ENCODE measurements at places on chromosomes 7 and 10.
A peak's percentile ranks its signal among the peaks of the same experiment; 100 is the strongest.

GRCh38 chr7:14748461-14748860 lies 154.1 kb downstream of the DGKB start:
- no peak for DNase-seq

GRCh38 chr7:107162475-107162874 lies 6.3 kb upstream of the HBP1 start:
- no peak for DNase-seq

DNA sequence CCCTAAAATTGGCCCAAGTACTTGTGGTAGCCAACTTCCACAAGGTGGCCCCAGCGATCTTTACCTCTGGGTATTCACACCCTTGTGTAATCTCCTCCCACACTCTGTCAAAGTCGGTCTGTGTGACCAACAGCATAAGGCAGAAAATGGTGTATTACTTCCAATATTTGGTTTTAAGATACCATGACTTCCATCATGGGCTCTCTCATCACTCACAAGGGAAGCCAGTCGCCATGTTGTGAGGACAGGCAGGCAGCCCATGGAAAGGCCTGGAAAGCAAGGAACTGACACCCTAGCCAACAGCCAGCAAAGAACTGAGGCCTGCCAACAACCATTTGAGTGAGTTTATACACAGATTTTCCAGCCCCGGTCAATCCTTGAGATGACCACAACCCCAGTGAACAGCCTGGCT lies 91.0 kb upstream of the KMT2E start:
- DNase-seq, result peak; percentile 39

DNA sequence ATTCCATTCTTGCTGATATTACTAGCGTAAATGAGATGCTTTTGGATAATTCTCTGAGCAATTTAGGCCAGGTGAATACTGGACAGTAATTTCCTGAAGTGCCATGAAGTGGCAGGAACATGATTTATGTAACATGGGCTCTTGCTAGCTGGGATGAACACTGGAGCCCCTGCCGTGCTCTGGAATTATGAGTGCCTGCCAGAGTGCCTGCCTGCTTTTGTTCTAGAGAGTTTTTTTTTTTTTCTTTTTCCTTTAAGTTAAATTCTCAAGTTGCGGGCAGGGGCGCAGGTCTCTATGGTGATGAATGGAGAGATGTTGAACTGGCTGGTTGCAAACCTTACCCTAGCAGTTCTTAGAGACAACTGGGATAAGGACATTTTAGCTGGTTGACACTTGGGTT lies 165.9 kb downstream of the AUTS2 start:
- DNase-seq, result no peak

GRCh38 chr7:29099896-29100847 lies 46.2 kb downstream of the CPVL start:
- no peak for DNase-seq

- no peak for DNase-seq
Measured at GRCh38 chr7:97285348-97285747, 167.8 kb downstream of the SDHAF3 start.

- no peak for DNase-seq
Measured at GRCh38 chr7:159065852-159066480, 78.7 kb downstream of the VIPR2 start.

GRCh38 chr10:5996696-5997095 lies 19.4 kb upstream of the IL15RA start:
- no peak for DNase-seq

DNA sequence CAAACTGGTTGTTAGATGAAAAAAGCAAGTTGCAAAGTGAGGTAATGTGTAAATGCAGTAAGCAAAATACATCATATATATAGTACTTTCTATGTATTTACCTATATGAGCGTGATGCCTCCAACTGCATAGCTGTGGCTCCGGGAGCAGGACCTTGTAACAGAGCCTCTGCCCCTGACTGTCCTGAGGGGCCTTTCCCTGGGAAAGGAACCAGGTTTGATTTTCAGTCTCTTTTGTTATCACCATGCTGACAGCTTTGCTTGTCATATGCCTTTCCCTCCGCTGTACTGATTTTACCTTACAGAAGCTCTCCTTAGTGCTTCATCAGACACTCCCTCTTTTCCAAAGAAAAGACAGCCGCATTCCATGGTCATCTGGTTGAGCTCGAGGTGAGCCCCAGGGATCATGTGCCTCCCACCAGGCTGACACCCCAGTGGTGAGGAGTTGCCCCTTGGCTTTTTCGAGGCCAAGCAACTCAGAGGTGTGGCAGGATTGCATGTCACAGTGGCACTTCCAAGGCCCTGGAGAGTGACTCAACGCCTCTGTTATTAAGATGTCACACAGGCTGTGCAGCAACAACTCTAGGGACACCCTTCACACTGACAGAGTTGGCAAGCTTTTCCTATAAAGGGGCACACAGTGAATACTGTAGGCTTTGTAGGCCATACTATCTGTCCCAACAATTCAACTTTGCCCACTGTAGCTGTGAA lies 78.9 kb downstream of the ALOX5 start:
- DNase-seq, result no peak

DNA sequence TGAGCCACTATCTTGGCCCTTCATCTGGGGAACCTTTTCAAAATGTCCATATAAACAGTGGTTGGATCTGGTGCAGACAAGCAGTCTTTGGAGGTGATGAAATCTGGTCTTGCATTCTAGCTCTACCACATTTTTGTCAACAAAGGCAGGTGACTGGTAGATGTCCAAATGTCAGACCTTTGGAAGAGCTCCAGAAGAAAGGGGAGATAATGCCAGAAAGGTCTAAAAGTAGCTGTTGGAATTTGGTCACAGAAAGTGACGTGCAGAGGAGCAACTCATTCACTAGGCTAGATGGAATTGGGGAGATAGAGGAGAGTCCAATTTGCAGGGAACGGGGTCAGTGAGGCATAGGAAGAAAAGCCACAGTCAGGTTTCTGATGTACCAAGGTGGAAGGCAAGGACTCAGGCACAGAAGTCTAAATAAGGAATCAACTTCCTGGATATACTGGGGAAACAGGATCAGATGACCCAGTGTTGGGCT lies 36.4 kb upstream of the WAC start:
- DNase-seq, result no peak

DNA sequence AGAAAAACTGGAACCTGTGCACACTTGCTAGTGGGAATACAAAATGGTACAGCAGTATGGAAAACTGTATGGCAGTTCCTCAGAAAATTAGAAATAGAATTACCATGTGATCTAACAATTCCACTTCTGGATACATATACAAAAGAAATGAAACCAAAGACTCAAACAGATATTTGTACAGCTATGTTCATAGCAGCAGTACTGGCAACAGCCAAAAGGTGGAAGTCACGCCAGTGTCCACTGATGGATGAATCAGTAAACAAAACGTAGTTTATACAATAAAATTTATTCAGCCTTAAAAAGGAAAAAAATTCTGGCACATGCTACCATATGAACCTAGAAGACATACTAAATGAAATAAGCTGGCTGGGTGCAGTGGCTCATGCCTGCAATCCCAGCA lies 23.0 kb downstream of the IDE start:
- no peak for DNase-seq

DNA sequence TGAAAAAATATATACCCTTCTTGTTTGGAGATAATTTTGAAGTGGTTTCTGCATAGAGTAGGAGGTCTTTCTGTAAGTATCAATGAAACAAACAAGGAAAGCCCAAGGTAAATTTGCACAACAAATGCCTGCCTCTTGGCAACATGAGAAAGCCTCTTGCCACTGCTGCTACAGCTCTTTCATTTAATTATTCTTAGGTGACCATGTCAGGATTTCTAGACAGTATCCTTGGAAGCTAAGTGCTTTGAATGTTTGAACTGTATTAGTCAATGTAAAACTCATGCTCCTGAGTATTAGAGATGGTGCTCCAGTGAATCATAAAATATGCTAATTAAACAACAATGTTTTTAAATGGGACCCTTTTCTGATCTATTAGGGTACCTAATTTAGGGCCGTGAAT lies 81.2 kb upstream of the ITGB1 start:
- no peak for DNase-seq

DNA sequence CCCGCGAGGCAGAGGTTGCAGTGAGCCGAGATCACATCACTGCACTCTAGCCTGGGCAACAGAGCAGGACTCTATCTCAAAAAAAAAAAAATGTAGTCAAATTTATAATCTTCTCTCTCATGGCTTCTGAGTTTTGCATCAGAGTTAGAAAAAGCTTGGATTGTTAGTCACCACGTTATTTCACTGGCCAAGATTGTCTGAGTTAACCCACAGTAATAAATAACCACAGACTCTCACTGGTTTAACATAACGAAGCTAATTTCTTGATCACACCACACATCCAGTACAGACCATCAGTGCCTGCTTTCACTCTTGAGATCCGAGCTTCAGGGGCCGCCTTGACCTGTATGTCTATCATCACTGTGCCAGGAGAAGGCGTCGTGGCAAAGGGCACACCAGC lies 116.8 kb upstream of the JCAD start:
- DNase-seq, result no peak

GRCh38 chr7:67743501-67743900 lies 746.9 kb downstream of the TYW1 start:
- no peak for DNase-seq

DNA sequence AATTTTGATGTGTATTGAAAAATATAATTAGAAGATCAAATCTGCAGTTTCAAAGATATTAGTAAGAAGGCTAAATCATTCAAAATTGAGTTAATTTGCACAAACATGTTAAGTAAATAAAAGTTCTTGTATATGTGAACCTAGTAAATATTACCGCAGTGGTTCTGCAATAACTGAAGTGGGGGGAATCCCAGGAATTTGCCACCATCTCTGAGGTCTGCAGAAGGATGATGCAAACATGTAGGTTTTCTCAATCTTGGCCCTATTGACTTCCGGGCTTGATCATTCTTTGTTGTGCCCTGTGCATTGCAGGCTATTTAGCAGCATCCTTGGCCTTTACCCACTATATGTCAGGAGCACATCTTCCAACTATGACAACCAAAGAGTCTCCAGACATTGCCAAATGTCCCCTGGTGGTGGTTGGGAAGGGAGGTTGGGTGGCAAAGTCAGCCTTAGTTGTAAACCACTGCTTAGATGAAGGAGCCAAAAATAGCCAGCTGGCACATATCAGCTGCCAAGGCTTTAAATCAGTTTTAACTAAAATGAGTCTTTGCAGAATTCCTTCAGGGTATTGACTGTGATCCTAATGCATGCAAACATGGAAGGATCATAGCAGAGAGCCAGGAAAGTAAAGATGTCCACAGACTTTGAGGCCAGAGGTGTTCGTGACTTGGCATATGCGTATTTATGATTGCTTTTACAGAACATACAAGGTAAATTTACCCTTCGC lies 146.3 kb downstream of the TRIL start:
- no peak for DNase-seq

GRCh38 chr7:946256-946996 lies 8.1 kb downstream of the ADAP1 start:
- DNase-seq, result no peak

- peak; percentile 81 for DNase-seq
Measured at GRCh38 chr7:7438851-7439250, 96.8 kb downstream of the COL28A1 start.

GRCh38 chr7:104113788-104114187 lies 94.0 kb downstream of the ORC5 start:
- no peak for DNase-seq

DNA sequence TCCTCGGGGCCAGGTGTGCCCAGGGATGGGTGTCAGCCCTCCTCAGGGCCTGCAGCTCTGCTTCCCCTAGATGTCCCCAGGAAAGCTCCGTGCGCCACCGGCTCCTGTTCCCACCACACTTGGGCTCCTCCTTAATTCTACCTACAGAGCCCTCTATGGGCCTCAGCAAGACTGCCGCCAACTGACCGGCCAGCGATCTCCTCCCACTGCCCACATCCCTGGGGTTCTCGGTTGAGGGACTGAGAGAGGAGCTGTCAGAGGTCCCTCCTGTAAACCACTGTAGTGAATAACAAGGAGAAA lies 5.3 kb upstream of the LDB3 start:
- DNase-seq, result no peak

DNA sequence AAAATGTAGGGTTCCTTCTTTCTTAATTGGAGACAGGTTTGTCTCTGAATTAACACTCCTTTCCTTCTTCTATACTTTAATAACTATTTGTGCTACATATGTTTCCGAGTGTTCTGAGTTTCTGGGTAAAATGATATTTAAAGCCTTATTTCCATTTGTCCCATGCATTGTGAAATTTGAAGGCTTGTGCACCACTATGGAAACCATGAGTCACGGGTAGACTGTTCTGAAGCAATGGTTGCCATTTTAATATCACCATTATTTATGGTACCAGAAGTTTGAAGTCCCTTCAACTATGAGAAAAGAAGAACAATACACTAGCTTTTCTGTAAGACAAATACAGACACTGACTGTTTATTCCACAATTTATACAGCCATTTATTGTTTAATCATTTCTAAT lies 44.7 kb upstream of the ZEB1 start:
- DNase-seq, result no peak

- DNase-seq, result no peak
Measured at GRCh38 chr10:79943871-79944270, 5.0 kb downstream of the SFTPD start.

DNA sequence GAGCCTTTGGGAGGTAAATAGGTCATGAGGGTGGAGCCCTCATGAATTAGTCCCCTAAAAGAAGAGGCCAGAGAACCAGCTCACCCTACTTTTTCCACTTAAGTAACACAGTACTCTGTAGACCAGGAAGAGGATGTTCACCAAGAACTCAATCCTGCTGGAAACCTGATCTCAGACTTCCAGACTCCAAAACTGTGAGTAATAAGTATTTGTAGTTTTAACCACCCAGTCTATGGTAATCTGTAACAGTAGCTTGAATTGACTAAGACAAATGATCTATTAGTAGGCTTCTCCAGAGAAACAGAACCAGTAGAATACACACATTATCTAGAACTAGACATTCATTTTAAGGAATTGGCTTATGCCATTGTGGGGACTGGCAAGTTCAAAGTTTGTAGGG lies 51.5 kb downstream of the ANKMY2 start:
- no peak for DNase-seq

DNA sequence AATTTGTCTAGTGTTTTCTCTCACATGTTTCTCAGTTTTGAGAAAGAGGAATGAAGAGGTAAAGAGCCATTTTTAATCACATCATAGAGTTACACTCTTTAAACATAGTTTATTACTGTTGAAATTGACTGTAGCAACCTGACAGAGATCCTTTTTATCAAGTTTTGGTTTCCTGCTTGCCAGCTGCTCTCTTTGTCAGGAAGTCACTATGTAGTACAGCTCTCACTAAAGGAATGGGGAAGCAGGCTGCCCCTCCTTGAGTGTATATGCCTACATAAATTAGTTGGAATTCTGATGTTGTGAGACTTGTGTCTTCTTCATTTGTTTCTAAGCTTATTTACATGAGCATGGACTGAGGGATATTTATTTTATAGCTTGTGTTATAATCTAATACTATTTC lies 1274.0 kb upstream of the CELF2 start:
- DNase-seq, result no peak

GRCh38 chr10:51260376-51260775 lies 186.1 kb downstream of the PRKG1 start:
- no peak for DNase-seq

DNA sequence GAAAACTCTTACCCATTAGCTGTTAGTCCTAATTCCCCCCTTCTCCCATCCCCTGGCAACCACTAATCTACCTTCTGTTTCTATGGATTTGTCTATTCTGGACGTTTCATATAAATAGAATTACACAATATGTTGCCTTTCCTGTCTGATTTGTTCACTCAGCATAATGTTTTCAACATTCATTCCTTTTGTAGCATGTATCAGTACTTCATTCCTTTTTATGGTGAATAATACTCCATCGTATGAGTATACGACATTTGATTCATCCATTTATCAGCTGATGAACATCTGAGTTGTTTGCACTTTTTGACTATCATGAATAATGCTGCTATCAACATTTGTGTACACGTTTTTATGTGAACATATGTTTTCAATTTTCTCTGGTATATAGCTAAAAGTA lies 4.4 kb upstream of the FRAT1 start:
- no peak for DNase-seq

Data from T1000 (cell line).